HuH-7.5 (cell line): ENCODE measurements at places on chromosomes 3 and 15.

DNA sequence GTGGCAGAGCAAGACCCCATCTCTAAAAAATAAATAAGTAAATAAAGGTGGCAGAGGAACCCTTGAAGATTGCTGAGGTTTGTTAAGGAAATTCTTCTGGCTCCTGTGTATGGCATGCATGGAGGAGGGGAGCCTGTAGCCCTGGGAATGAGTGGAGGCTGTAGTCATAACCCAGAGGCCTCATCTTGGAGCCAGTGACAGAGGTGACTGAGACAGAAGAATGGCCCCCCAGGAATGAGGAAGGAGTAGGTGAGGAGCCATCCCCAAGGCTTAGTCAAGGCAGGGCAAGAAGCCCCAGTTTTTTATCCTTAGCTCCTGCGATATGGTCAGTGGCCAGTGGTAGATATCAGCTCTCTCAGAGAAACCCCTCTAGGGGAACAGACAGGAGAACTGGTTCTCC, 46.5 kb downstream of the BSN start:
- DNase-seq = no peak

GRCh38 chr15:41291065-41291631, 41.2 kb downstream of the OIP5 start:
- no peak for DNase-seq

- DNase-seq = no peak
Observed at GRCh38 chr3:106533788-106534160, 665.0 kb upstream of the CBLB start.

- DNase-seq = no peak
Observed at GRCh38 chr3:33438881-33439545, 1.2 kb downstream of the UBP1 start.

- DNase-seq = no peak
Observed at GRCh38 chr3:5007873-5008272, 28.6 kb downstream of the BHLHE40 start.

DNA sequence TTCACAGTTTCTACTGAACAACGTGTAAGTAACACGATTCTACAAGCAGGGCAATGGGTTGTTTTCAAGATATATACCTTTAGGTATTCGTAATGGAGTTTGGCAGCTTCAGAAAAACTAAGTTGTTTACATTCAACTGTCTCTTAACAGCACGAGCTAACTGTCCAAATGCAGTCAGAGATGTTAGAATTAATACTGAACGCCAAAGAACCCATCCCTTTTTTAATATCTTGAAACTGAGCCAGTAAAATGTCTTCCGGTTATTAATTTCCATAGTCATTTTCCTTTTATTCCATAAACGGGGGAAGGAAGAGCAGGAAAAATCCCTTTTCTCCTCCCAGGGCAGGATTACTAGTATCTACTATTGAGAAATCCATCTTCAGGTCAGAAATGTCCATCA, 129.0 kb upstream of the THBS1 start:
- DNase-seq = no peak
